ENCODE measurements at places on chromosomes 13 and 19.

- no peak for DNase-seq
These were observed 186.4 kb downstream of the SHISA2 start for GRCh38 chr13:25865391-25865790.

- DNase-seq: peak; percentile 40
These were observed 21.7 kb upstream of the SCEL start for GRCh38 chr13:77513719-77514335.

DNA sequence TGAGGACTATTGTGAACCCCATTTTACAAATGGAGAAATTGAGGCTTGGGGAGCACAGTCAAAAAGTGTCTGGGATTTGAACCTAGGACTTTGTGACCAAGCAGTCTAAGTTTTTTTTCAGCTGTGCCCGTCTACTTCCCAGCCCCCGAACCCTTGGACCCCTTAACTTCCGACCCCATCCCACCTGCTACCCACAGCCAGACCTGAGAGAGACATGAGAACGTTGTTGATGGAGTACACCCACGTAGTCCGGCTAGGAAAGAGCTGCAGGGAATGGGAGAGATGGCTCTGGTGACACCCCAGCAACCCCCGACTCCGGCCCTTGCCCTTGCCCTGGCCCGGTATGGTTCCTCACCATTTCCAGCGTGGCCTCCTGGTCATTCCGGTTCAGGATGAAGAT, 18.0 kb downstream of the MAP4K1 start:
- no peak for DNase-seq

GRCh38 chr13:51760592-51760991, 43.4 kb downstream of the DHRS12 start:
- DNase-seq: no peak

DNA sequence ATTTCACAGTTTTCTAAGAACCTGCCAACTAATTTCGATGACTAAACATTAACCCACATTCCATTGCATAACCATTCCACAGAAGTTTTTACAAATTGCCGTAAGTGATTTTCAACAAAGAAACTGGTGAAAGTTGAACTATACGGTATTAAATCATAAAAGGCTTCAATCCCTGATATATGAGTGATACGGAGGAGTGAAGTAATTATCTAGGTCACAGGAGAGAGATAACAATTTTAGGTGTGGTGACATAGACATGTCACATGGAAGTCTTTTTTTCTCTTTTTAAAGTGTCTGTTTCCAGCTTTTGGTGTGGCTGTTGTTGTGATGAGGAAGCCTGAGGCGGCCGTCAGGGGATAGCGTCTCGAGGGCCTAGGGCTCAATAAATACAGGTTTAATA, 29.4 kb downstream of the TBC1D4 start:
- DNase-seq: no peak

DNA sequence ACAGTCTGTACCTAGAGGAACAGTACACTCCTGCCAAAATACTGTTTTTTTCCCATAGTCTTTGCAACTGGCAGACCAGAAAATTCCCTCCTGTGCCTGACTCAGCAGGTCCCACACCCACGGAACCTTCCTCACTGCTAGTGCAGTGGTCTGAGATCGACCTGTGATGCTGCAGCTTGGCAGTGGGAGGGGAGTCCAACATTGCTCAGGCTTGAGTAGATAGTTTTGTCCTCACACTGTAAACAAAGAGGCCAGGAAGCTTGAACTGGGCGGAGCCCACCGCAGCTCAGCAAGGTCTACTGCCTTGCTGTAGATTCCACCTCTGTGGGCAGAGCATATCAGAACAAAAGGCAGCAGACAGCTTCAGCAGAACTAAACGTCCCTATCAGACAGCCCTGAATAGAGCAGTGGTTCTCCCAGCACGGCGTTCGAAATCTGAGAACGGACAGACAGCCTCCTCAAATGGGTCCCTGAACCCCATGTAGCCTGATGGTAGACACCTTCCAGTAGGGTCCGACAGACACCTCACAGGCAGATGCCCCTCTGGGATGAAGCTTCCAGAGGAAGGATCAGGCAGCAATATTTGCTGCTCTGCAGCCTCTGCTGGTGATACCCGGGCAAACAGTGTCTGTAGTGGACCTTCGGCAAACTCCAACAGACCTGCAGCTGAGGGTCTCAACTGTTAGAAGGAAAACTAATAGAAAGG, 92.7 kb downstream of the SUCLA2 start:
- no peak for DNase-seq

GRCh38 chr13:34522808-34523207, 419.3 kb upstream of the NBEA start:
- no peak for DNase-seq
